Hepatocyte (in vitro differentiated cells): ENCODE measurements at places on chromosomes 11 and 22.

- DNase-seq: no peak
Observed at GRCh38 chr22:19061471-19062138, 60.6 kb downstream of the DGCR2 start.

DNA sequence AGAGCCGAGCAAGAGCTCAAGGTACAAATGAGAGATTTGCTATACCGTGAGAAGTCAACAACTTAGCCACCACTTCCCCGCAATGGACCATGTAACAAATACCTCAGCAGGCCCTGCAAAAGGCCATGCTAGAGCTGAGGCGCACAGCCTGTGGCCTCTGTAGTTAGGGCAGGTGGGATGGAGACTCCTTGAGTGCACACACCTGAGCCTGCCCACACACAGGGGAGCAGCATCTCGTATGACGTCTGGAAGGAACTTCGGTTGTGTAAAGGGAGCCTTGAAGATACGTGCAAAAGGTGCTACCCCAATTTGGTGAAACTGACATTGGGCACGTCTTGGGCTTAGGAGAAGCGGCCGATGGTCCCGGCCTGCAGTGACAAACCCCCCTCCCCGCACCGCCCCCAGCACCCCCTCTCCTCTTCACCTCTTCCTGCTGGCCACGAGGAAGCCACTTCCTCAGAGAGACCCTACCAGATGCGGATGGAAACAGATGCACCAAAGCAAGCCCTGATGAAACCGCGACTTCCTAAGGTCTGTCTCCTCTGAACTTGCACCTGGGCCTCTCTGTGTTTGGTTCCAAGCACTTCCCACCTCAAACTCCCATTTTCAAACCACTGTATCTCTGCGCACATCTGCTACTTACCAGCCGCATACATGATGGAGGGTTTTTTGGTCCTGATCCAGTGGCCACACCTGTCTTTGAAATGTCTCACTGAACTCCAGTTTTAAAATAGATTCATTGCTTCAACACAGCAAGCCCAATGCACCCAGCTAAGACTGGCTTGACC lies 10.6 kb downstream of the CDPF1 start:
- no peak for DNase-seq

GRCh38 chr11:31783252-31783651 lies 27.9 kb downstream of the PAX6 start:
- DNase-seq: no peak

DNA sequence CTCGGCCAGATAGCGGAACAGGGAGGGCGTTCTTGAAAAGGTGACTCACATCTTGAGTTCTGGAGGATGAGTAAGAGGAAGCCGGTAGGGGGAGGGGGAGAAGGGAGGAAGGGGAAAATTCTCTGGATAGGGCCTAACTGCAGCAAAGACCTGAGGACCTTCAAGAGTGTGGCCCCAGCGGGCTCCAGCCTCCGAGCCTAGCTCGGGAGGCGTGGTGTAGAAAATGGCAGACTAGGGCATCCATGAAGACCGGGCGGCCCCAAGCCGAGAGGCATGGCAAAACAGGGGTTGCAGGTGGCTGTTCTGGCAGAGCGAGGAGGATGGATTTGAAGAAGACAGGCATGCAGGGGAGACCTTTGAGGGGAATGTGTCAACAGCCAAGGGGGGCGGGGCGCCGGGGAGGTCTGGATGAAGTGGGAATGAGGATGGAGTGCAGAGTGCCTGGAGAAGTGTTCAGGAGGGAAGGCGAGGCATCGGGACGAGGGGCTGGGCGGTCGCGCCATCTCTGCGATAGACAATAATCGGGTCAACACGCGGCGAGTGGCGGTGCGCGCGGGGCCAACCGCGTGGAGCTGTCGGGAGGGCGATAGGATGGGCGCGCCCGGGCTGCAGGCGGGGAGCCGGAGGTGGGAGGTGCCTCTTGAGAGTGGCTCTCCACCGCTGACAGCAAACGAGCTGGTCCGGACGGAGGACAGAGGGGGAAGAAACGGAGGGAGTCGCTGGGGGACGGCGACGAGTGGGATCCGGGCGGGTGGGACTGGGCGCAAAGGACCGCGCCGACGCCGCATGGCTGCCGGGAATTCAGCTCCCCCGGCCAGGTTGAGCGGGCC lies 40.0 kb upstream of the CREB3L1 start:
- peak; percentile 80 for DNase-seq

DNA sequence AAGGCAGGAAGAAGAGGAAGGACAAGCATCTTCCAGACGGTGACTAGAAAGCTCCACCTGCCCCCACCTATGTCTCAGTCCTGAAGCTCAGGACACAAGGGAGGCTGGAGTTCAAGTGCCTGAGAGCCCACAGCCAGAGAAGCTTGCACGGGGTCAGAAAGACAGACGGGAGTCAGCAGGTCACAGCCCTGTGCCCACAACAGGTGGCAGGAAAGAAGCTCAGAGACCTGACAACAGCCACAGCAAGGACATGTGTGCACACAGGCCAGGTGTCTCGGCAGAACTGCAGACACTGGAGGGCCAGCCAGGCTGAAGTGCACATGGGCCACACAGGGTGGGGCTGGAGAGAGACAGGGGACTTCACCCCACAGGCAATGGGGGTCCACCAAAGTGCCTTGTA lies 37.2 kb upstream of the MOB2 start:
- no peak for DNase-seq

- DNase-seq: no peak
Observed at GRCh38 chr11:99814738-99815137, 794.0 kb downstream of the CNTN5 start.

GRCh38 chr11:119776031-119776636 lies 47.1 kb upstream of the NECTIN1 start:
- no peak for DNase-seq

- peak; percentile 82 for DNase-seq
Observed at GRCh38 chr22:30390974-30391691, 3.9 kb upstream of the RNF215 start.

- DNase-seq: peak; percentile 45
Observed at GRCh38 chr11:95595973-95596489, 193.6 kb downstream of the FAM76B start.

- DNase-seq: peak; percentile 21
Observed at GRCh38 chr11:59263225-59263894, 50.6 kb upstream of the MPEG1 start.

DNA sequence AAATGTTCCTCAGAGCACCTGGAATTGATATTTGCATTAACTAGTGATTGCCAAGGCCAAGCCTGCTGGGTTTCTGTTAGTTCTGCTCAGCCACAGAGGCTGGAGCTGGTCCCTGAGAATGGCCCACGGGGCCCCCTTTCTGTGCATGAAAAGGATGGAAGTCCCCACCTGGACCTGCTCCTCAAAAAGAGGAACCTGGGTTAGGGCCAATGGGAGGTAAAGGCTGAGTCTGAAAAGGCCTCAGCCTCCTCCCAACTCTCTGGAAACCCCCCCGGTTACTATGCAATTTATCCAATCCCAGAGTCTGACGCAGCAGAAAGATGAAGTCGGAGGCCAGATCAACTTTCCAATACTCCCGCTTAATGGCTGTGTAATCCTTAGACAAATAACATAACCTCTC lies 6.8 kb upstream of the CREB3L1 start:
- DNase-seq: no peak

- peak; percentile 89 for DNase-seq
Observed at GRCh38 chr11:20609727-20610707, 10.6 kb downstream of the SLC6A5 start.

DNA sequence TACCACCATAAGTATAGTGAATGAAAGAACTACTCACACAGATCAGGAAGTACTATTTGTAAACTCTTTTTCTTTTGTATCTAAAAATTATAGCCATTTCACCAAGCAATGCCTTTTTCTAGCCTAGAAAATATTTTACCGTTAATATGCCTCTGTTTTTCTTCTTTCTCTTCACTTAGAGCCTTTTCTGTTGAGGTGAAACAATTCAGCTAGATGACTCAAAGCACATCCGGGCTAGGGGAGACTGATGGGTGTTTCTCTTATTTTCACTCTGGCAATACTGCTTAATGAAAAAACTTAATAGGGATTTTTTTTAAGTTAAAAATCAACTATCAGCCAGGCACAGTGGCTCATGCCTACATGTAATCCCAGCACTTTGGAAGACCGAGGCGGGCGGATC lies 93.3 kb downstream of the SGSM3 start:
- DNase-seq: no peak

DNA sequence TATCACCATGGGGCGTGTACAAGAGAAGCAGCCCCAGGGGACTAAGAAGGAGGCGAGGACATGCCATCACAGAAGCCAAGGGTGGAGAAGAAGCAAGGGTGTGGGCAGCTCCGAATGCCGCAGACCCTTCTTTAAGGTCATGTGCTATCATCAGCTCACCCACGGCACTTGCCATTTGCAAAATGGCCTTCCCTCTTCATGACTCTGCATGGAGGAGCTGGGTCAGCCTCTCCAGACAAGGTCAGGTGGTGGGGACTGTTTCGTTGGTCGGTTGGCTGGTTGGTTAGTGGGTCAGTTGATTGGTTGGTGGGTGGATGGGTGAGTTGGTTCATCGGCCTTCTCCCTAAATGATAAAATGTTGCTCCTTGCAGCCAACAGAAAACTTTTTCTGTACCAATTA lies 622.5 kb downstream of the TBC1D22A start:
- DNase-seq: no peak

GRCh38 chr22:21094911-21095772 lies 49.4 kb downstream of the LRRC74B start:
- no peak for DNase-seq

- DNase-seq: peak; percentile 44
Observed at GRCh38 chr11:112318184-112318591, 57.5 kb upstream of the PLET1 start.

- DNase-seq: no peak
Observed at GRCh38 chr11:126702987-126703386, 297.6 kb downstream of the KIRREL3 start.

DNA sequence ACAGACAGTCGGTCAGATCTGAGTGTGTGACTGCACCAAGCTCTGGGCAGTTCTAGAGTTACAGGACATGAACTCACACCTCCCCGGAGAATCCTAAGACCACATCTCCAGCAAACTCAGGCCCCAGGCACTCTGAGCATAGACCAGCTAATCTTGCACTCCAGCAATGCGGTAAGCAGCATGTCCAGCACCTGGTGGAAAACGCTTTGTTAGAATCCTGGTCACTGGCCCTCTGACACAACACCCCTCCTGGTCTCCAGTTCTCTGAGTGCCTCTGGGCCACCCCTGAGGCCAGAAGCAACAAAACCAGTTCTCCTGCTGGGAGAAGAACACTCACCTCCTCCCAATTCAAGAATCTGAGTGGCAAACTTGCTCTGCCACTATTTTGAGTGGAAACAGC lies 82.7 kb upstream of the TMEM45B start:
- no peak for DNase-seq

DNA sequence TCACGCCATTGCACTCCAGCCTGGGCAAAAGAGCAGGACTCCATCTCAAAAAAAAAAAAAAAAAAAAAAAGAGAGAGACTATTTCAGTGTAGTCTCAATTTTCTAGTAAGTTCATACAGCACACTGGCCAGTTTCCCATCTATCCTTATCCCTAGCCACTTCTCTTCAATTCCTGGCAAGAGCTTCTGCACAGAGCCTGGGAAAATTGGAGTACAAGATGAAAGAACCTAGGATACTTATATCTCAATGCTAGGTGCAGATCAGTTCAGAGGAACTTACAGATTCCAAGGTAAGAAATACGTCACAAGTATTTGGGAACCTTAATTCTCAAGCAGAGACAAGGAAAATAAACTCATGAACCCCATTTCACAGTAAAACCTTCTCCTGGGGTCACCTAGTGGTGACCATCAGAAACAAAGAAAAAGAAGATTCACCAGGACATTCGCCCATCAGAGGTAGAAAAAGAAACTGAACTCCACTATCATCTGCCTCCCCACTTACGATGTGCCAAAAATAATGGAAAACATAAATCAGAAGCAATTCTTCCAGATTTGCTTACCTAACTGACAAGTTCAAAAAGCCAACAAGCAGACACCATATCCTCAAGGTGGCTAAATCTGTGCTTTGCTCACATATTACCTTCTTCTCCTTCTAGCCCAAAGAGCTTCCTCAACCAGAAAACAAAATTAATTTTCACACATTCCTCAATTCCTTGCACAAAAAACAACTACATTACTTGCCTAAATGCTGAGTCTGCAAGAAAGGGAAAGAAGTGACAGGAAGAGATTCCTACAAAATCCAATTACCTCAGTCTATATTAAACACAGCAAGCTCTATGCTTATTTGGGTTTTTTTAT lies 4.9 kb downstream of the DENND5A start:
- DNase-seq: no peak

DNA sequence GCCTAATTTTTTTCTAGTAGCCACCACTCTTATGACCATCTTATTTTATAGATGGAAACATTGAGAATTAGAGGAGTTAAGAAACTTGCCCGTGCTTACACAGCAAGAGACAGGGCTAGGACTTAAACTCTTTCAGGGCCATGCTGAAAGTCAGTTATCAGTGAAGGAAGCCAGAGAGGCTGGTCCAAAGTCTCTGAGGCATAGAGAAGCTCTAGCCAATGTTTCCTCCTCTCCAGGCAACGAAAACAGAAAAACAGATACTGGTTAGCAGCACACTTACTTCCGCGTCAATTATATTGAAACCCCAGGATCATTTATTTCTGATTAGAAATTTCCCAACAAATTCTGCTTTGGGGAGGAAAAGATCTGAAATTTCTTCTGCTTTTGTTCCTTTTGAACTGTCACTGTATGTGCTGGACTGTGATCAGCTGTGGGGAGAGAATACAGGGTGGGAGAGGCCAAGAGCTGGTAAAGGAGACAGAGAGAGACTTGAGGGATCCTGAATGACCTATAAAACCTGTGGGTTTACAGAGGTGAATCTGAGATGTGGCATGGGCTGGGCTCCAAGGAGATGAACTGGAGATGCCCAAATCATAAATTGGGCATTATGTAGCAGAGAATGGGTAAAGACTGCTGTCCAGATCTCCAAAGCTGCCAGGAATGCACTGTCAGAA lies 37.5 kb upstream of the CAPRIN1 start:
- DNase-seq: no peak

GRCh38 chr22:31790240-31790639 lies 36.4 kb downstream of the DEPDC5 start:
- DNase-seq: no peak

DNA sequence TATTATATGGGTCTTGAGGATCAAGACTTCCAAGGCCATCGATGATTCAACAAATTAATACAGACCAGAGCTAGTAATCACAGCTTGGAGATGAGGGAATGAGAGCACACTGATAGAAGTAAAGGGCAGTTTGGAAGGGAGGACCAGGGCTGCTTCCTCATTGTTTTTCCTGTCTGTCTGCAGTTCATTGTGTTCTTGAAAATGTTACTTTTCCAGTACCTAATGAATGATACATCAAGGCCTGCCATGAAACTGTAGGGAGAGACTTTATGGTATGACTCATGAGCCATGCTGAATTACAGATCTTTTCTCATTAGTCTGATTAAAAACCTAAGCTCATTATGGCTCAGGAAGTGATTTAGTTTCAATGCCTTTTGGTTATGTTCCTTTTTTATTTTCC lies 855.6 kb downstream of the KCNA4 start:
- no peak for DNase-seq

DNA sequence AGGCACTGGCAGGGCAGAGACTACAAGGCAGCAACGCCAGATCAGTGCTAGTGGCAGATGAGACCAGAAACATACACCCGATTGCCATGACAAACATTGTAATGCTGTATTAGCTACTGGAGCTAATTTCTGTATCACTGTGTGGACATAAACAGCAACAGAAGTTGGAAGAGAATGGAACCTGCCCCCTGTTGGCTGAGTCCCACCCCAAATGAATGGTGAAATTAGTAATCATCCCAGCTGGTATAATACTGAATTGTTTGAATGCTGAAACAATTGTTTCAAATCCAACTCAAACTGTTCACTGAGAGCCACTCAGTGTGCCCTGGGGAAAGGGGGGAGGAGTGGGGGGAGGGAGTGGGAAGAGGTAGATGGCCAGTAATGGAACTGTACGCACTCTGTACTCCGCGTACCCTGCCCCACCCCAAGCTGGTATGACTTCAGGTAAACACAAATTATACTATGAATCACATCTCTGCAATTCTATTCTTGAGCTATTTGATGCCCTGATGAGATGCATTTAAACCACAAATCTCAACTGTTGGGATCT lies 11.2 kb upstream of the BIRC3 start:
- DNase-seq: peak; percentile 76
